ENCODE measurements at places on chromosomes 16 and 17.

DNA sequence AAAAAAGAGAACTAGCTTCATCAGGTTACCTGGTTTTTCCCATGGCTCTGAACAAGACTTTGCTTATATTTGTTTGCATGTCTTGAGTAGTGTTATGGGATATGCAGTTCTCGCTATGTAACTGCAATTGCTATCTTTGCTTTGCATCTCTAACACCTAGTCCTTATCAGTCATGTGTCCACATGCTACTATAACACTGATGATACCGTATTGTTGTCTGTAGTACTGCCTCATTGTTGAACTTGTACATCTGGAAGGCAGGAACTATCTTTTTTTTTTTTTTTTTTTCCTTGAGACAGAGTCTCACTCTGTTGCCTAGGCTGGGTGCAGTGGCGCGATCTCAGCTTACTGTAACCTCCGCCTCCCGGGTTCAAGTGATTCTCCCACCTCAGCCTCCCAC is 2.5 kb downstream of the PSME3 start:
- no peak for DNase-seq

DNA sequence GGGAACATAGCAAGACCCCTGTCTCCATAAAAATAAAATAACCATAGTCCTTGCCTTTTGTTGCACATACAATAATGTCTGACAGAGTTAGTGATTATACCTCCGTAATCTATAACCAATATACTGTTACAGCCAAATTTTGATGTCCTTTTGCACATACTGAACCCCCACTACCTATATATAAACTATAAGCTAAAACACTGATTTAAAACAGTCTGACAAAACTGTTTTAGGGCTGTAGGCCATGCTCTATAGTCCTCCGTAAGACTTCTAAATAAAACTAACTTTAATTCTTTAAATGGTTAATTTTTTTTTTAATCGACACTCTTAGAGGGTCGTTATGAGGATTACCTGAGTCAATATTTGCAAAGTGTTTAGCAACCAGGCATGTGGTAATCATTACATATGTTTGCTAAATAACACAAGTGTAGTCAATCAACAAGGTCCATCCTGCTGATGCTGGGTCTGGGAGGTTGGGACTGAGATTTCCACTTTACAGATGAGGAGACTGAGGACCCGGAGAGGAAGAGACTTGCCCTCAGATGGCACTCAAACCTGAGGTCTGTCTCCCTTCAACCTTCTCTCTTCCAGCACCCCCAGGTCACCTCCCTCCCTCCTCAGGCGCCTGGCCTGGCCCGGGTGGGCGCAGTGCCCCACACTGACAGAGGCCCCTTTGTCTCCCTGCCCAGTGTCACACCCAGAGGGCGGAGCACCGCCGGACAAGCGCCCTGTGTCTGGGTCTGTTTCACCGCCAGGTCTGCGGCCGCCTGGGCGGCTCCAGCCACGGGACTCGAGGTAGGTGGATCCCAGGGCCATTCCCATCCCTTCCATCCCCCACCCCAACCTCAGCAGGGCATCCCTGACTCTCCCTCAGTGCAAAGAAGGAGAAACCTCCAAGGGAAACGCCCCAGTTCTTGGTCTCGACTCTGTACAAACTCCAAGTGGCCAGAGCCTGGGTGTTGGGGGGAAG is 10.3 kb downstream of the ZNF385C start:
- no peak for DNase-seq

- DNase-seq, result no peak
These were observed 1.1 kb downstream of the MLYCD start for GRCh38 chr16:83899978-83900377.

DNA sequence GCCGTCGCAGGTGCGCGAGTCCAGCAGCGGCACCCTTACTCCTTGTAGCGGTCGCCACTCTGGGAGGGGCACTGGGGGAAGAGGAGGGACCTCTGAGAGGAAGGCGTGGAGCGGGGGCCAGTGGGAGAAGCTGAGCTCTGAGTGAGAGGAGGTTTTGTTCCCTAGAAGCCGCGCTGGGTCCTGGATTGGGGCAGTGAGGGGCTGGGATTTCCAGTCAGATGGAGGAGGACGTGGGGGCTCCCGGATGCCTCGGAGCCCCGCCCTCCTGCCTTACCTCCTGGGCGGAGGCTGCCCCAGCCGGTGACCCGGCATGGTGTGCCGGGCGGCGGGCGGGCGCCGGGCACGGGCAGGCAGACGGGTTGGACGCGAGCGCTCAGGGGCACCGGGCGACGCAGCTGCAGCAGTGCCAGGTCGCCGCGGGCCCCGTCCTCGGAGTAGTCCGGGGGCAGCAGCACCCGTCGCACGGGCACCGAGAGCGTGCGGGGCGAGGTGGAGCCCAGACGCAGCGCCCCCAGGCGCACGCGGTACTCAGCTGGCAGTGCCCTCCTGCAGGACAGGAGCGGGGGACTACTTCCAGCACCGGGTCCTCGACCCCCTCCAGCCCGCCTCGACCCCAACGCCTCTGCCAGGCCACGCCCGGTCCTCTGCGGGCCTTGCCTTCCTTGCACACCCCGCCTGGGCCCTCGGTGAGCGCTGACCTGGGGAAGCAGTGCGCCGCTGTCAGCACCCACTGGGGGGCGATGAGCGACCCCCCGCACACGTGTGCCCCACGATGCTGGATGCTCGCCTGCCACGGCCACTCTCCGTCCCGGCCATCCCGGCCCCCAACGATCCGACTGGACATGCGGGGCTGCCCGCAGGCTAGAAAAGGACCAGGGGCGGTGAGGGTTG is 2.0 kb downstream of the PRSS33 start:
- DNase-seq, result no peak

DNA sequence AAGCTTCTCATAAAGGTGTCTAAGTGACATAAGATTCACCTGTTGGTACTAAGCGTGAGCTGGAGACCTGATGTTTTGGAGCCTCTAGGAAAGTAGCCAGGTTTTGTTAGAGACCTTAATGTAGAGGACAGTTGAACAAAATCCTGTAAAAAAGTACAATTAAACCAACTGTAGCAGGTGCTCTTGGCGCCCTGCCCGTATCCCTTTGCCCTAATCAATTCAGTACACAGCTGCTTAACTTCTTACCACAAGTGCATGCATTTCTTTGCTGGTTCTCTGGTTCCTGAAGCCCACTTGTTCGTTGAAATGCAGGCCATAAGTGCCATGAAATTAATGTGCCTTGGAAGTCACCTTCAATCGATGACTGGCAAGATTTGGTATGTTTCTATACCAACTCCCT is 24.4 kb downstream of the GLP2R start:
- DNase-seq, result no peak

DNA sequence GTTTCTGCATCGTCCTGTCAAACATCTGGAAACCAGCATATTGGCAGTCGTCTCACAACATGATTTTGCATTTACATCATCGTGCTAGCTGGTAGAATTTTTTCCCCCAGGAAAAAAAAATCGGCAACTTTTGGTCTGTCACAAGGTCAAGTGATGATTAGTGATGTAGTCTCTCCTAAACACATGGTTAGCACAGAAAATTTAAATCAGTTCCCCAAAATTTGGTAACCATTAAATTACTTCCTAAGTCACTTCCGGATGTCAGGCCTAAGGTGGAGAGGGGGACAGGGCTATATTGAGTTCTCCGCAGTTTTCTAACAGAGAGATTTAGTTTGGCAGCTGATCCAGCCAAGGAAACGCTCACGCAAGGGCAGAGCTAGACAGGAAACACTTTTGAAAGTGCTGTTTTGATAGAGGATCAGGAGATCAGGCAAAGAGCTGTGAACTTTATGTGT is 271.0 kb upstream of the TBX2 start:
- DNase-seq, result peak; percentile 56

DNA sequence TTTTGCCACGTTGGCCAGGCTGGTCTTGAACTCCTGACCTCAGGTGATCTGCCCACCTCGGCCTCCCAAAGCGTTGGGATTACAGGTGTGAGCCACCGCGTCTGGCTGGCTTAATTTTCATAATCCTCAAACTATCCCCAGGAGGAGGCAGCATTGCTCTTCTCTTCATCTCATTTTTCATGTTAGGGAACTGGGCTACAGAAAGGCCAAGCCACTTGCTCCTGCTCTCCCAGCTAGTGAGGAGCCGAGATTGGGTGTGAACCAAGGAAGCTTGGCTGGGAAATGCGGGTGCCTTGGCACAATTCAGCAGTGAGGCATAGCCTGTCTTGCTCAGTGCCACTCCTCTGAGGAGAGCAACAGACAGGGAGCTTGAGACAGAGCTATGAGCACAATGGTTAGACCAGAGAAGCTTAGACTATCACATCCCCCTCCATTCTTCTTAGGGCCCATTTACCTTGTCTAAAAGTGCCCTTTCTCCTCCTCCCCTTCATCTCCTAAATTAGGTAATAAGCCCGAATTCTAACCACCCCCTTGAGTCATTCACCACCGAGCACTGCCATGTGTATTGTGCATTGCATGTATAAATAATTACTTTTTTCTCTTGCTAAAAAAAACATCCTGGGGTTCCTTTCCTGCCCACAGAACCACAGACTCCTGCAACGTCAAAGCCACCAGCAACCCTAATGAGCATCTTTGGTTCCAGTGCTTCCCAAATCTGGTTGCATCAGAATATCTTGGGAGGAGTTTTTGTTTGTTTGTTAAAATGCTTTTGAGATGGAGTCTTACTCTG is 20.0 kb upstream of the KIF19 start:
- DNase-seq, result no peak

DNA sequence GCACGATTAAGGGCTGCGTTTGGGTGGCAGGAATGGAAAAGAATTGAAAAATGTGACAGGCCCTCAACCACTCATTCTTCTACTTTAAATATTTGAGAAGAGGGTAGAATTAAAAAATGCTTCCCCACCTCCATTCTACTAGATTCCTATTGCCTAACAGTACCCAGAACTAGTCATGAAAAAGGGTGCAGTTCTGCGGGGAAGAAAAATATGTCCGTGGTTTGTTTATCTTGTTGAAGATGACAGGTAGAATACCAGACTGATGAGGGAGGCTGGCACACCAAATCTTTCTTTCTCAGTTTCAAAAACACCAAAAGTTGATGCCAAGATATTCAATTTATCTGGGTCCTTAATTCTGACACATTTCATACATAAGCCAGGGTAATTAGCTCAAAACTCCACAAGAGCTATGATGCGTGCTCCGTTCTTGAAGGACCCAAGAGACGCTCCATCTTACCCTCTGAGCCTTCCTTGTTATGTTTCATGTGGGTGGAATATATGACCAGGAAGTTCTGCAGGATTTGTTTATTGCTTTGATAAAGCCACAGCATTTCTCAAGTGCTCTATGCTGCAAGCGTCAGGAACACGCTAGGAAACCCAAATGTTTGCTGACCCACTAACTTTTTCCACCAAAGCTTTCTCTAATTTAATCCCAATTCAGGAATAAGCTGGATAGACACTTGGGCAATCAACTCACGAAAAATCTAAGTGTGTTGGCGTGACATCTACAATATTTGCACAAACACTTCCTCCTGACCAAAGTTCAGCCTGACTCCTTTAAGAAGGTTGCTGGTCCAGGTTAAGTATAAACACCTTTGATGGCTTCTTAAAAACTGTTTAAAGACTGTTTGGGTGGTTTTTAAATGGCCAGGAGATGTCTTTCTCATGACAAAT is 20.6 kb upstream of the GAN start:
- no peak for DNase-seq

DNA sequence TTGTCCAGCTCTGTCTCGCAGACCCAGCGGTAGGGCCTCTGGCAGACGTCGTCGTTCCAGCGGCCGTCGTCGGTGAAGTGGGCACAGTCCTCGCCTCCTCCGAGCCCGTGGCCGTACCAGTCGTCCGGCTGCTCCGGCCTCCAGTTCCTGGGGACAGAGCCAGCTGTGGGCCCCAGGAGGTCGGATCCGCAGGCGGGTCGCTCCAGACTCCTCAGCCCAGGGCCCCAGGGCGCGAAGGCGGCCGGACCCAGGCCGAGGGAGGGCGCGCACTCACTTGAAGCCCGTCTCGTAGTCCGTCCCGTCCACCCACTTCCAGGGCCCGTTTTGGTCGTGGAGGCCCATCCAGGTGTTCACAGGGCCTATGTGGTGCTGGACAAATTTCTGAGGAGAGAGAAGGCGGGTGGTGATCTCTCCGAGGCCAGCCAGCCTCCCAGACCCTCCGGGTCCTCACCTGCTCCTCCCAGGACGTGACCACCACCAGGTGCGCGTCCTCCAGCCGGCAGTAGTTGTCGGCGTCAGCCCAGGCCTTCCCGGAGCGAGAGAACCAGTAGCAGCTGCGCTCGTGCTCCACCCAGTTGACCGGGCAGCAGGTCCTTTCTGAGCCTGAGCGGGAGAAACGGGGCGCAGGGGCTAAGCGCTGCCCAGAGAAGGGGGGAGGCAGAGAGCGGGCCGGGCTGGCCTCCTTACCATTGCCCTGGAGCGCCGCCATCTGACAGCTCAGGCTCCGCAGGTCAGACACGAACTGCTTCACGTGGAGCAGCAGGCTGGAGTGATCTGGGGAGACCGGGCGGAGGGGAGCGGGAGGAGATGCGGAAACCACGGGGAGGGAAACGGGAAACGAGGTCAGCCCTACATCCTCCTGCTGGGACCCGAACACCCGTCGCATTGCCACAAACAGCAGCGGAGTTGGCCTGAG is 5.2 kb downstream of the ASGR1 start:
- DNase-seq, result peak; percentile 18

DNA sequence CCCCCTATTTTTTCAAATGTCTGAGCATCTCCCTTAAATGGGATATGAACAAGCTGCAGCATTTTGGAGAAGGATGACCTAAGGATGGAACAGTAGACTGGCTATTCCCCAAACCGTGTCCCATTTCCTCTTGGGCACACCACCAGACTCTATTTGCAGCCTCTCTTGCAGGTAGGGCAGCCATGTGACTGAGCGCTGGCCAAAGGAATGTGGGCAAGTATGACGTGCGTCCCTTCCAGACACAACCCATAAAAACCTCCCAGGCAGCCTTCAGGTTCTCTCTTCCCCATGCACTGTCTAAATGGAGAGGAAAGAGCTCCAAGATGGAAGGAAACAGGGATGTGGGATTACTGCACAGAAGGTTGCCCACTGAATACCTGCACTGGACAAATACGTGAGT is 149.7 kb downstream of the CCT6B start:
- DNase-seq, result no peak

GRCh38 chr16:79037521-79038373 is 562.8 kb downstream of the MAF start:
- no peak for DNase-seq

GRCh38 chr17:49247944-49248343 is 17.4 kb upstream of the PHOSPHO1 start:
- no peak for DNase-seq

Measured in fibroblast of skin of abdomen (primary cell).